ENCODE measurements at places on chromosomes 2 and 18.

GRCh38 chr2:109254174-109254904, 125.3 kb downstream of the SH3RF3 start:
- no peak for DNase-seq

GRCh38 chr18:74419761-74420160, 37.3 kb downstream of the DIPK1C start:
- no peak for DNase-seq

DNA sequence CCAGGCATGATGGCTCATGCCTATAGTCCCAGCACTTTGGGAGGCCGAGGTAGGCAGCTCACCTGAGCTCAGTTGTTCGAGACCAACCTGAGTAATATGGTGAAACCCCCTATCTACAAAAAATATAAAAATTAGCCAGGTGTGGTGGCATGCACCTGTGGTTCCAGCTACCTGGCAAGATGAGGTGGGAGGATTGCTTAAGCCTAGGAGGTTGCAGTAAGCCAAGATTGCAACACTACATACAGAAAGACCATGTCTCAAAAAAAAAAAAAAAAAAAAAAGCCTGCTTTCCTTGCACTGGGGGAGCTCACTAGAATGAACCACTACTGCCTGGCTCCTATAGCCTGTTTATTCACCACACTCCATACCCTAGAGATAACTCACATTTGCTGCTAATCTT, 7.4 kb upstream of the MAT2A start:
- no peak for DNase-seq

DNA sequence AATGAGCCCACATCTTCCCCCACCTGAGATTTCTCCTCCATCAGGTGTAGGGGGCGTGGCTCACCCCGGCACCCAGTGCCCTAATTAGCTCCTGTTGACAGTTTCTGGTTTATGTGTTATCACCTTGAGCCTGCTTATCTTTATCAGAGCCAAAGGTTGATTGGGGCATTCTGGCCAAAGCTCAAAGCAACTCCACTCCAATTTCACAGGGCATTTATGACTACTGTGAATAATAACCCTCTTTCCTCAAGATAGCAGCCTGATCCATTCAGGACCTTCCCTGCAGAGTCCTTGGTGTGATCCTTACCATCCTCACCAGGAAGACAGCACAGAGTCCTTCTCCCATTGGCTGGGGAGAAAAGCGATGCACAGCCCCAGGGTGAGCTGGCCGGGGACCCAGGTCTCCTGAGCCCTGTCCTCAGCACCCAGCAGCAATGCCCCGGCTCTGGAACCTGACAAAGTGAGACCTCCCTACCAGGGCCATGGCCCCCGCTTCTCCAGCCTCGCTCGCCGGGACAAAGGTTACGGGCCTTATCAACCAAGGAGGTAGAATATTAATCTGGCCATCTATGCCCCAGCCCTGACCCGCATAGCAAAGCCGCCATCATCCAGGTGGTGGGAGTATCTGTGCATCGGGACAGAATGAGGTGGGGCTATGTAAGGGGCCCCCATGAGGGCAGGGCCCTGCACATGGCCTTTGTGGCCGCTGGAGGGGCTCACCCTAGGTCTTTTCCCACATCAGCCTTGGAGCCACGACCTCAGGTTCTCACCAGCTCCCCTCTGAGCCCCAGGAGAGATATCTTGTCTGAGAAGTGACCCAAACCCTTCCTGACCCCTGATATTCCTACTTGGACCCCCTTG, 64.5 kb downstream of the ZFP36L2 start:
- no peak for DNase-seq

DNA sequence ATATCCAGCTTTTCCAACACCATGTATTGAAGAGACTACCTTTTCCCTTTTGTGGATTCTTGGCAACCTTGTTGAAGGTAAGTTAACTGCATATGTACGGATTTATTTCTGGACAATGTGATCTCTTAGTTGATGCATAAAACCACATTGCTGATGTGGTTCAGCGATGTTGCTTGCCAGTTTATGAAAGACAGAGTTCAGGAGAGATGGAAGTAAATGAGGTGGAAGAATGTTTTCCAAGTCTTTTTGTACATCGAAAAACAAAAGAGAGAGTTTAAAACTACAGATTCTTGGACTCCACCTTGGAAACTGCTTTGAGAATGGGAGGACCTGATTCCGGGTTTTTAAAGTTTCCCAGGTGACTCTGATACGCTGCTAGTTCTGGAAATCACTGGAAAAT, 43.8 kb downstream of the MOB4 start:
- DNase-seq = no peak

- DNase-seq = no peak
Measured at GRCh38 chr18:21996351-21996826, 173.0 kb upstream of the GATA6 start.
